Breast epithelium (tissue), 4 donors: ENCODE measurements at places on chromosomes 5 and 9. TPM values are rescaled to one million over a fixed set of nuclear protein-coding genes. Genes with fewer than 3 reads are reported as not detected.

The PCDHGB7 gene
- 15.4 TPM for total RNA-seq

The RASEF gene
- total RNA-seq = not detected

The DMRT3 gene
- total RNA-seq = 0.29 TPM

The IFNK gene
- total RNA-seq = not detected

The ALAD gene
- 28.3 TPM for total RNA-seq

The ADAMTS6 gene
- 1.4 TPM for total RNA-seq

The BHMT gene
- total RNA-seq = not detected

The ARSK gene
- 11.4 TPM for total RNA-seq

The ITK gene
- total RNA-seq = 3.3 TPM

The MYMK gene
- not detected for total RNA-seq

The CDH12 gene
- total RNA-seq = 0.33 TPM

The C8G gene
- not detected for total RNA-seq

The SLC6A3 gene
- 0.32 TPM for total RNA-seq

The SPACA9 gene
- total RNA-seq = 5.4 TPM

The NR5A1 gene
- total RNA-seq = not detected

The HMCN2 gene
- 0.29 TPM for total RNA-seq

The HEXB gene
- 218 TPM for total RNA-seq

The CARD19 gene
- total RNA-seq = 62.1 TPM

The FBP2 gene
- not detected for total RNA-seq

The HRH2 gene
- 2.0 TPM for total RNA-seq

The ORM1 gene
- total RNA-seq = not detected

The FRMPD1 gene
- total RNA-seq = 0.16 TPM

The PLK2 gene
- 384 TPM for total RNA-seq

The TPPP gene
- 3.4 TPM for total RNA-seq

The SCGB3A2 gene
- total RNA-seq = not detected

The TAF11L9 gene
- total RNA-seq = not detected

The CYFIP2 gene
- total RNA-seq = 15.5 TPM

The PNPLA7 gene
- 17.3 TPM for total RNA-seq

The NR6A1 gene
- 3.9 TPM for total RNA-seq

The G3BP1 gene
- 128 TPM for total RNA-seq

The LNPEP gene
- 65.1 TPM for total RNA-seq

The SNAPC4 gene
- total RNA-seq = 6.7 TPM

The ALDH1A1 gene
- total RNA-seq = 80.1 TPM

The ZNF79 gene
- total RNA-seq = 7.7 TPM

The PCDHAC2 gene
- total RNA-seq = 2.1 TPM

The ROR2 gene
- 10.2 TPM for total RNA-seq

The MRPL22 gene
- total RNA-seq = 12.1 TPM

The MLANA gene
- total RNA-seq = not detected
